ENCODE measurements at places on chromosomes 4 and X.

DNA sequence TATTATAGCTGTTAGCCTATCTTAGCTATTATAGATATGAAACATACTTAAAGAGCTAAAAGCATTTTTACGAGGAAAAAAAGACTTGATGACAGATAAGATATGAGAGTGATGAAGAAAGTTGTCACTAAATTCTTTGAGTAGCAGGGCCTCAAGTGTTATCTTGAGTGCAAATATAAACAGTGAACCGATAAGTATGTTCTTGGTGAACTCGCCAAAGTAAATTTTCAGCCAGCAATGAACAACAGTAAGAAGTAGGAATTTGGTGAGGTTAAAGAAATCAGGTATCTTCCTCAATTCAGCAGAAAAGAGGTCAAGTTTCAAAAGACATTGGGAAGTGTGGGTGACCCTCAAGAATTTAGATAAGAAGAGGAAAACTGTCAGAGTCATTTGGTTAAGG lies 471.8 kb upstream of the FTHL17 start:
- no peaks in the 10 kb centered on the region for H3K4me1 ChIP-seq
- H3K27ac ChIP-seq: no peak overlapping the region
- H3K27me3 ChIP-seq: no peaks in the 10 kb centered on the region
- DNase-seq: no peak
- H3K4me3 ChIP-seq: no peak overlapping the region
- no peaks in the 10 kb centered on the region for H3K36me3 ChIP-seq

DNA sequence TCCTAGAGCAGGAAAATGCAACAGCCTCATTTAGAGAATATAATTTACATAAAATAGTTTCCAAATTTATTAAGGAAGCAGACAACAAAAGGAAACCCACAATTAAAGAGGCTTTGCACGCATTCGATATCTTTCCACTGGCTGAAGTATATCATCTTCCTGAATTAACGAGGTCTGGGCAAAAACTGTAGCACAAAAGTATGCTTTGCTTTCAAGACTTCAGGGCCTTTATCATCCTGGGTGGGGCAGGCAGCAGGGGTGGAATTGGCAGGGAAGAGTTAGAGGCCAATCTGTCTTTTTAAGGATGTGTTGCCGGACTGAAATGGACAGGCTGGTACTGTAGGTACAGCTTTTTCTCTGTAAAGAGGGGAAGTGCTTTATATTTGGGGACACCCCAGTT lies 17.0 kb upstream of the STX18 start:
- H3K27ac ChIP-seq: no peak overlapping the region
- no peaks in the 10 kb centered on the region for H3K36me3 ChIP-seq
- DNase-seq: no peak
- H3K4me3 ChIP-seq: no peak overlapping the region

DNA sequence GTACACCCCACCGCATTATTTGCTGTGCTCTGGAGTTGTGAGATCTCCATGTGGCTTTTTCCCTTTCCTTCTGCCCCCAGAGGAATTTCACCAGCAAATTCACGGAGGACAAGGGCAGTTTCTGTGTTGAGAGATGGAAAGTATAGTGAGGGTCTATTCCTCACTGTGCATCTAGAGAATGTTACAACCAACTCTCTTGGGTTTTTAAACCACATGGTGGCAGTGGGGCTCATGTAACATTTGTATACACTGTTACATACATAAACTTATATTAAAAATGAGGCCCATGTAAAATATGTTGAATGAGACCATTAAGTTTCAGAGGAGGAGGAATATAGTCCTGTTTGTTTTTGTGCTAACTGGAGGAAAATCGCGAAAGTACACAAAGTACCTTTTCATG lies 909 bp upstream of the PRKG2 start:
- no peak for DNase-seq
- no peaks in the 10 kb centered on the region for H3K36me3 ChIP-seq
- H3K4me1 ChIP-seq: peaks cover 8% of the 10 kb centered on the region
- no peak overlapping the region for H3K27ac ChIP-seq

GRCh38 chr4:89336818-89337420 lies 29.3 kb upstream of the GPRIN3 start:
- no peak overlapping the region for H3K27ac ChIP-seq
- DNase-seq: no peak
- no peaks in the 10 kb centered on the region for H3K36me3 ChIP-seq
- no peaks in the 10 kb centered on the region for H3K27me3 ChIP-seq

GRCh38 chr4:120636120-120636630 lies 286.4 kb downstream of the PRDM5 start:
- no peaks in the 10 kb centered on the region for H3K36me3 ChIP-seq
- no peaks in the 10 kb centered on the region for H3K4me1 ChIP-seq
- DNase-seq: no peak
- no peak overlapping the region for H3K4me3 ChIP-seq

- H3K27me3 ChIP-seq: no peaks in the 10 kb centered on the region
- DNase-seq: peak; percentile 96
- no peak overlapping the region for H3K4me3 ChIP-seq
- H3K4me1 ChIP-seq: peaks cover 47% of the 10 kb centered on the region
Observed at GRCh38 chr4:24973747-24974601, 56.8 kb downstream of the LGI2 start.

DNA sequence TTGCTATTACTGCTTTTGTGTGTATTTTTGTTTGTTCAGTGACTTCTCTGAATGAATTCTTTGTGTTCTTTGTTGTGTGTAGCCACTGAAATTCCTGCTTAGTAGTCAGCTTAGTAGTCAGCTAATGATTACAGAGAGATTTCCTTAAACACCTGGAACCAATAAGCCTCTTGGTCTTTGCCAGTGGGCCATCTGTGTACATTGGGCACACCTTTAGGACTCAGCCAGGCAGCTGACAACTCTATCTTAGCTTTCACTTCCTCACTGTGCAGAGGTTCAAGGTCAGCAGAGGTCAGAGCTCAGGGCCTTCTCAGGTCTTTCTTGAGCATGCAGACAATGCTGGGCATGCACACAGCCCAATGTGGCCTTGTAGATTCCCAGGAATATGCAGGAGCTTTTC lies 59.3 kb downstream of the RWDD4 start:
- no peaks in the 10 kb centered on the region for H3K36me3 ChIP-seq
- no peak overlapping the region for H3K4me3 ChIP-seq
- no peak for DNase-seq

- no peak for DNase-seq
Observed at GRCh38 chr4:1562771-1563170, 121.3 kb downstream of the FAM53A start.

DNA sequence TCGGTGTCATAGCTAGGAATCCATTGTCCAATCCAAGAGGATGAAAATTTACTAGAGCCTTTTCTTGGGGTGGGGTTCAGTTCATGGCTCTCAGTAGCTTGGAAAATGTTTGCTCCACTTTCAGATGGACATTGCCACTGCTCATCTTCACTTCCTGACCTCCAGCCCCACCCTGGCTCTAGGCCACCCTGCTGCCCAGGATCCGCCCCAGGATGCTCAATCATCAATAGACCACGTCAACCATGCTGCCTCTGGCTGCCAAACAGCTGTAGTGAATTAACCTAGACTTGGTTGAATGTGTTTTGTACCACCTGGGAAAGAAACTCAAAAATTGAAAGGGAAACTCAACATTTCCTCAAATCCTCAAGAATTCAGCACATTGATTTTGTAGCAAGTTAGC lies 37.2 kb upstream of the HSD17B10 start:
- H3K4me1 ChIP-seq: no peaks in the 10 kb centered on the region
- no peak overlapping the region for H3K4me3 ChIP-seq
- DNase-seq: no peak
- H3K36me3 ChIP-seq: no peaks in the 10 kb centered on the region

DNA sequence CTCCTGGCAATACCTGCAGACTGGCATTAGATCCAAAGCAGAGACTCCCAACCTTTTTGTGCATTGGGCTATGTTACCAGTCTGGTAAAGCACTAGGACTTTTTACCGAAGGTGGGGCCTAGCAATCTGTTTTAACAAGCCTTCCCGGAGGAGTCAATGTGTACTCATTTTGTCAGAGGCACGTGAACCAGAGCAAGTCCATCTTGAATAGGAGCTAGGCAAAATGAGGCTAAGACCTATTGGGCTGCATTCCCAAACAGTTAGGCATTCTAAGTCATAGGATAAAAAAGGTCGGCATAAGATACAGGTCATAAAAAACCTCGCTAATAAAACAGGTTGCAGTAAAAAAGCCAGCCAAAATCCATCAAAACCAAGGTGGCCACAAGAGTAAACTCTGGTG lies 22.3 kb downstream of the ADGRA3 start:
- H3K27me3 ChIP-seq: no peaks in the 10 kb centered on the region
- no peak for DNase-seq
- H3K27ac ChIP-seq: no peak overlapping the region
- H3K4me1 ChIP-seq: peaks cover 6% of the 10 kb centered on the region
- no peak overlapping the region for H3K4me3 ChIP-seq

DNA sequence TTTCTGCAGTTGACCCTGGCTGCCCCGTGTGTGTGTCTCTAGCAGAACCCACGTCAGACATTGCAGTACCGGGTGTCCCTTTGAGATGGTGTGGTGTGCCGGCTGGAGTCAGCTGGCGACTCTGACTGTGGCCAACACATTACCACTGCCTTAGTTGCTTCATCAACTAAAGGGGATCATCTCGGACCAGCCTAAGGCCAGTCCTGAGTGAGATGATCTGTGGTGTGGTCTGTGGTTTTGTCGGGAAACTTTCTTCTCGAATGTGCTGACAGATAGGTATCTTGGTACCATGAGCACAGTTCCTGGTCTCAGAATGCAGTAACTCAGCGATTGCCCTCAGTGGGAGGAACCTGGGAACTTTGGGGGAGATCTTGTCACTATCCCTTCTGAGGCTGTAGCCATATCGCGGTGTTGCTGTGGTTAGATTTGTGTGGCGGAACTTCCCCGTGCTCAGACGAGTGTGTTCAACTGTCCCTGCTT lies 15.8 kb downstream of the TBC1D14 start:
- peaks cover 4% of the 10 kb centered on the region for H3K36me3 ChIP-seq
- H3K27me3 ChIP-seq: no peaks in the 10 kb centered on the region
- DNase-seq: no peak
- H3K4me1 ChIP-seq: peaks cover 31% of the 10 kb centered on the region
- no peak overlapping the region for H3K27ac ChIP-seq

GRCh38 chr4:36930562-36931111 lies 313.9 kb upstream of the NWD2 start:
- DNase-seq: no peak
- H3K4me3 ChIP-seq: no peak overlapping the region
- H3K36me3 ChIP-seq: no peaks in the 10 kb centered on the region
- H3K4me1 ChIP-seq: no peaks in the 10 kb centered on the region

- no peak overlapping the region for H3K4me3 ChIP-seq
- H3K27me3 ChIP-seq: no peaks in the 10 kb centered on the region
- no peak overlapping the region for H3K27ac ChIP-seq
- no peaks in the 10 kb centered on the region for H3K4me1 ChIP-seq
- no peaks in the 10 kb centered on the region for H3K36me3 ChIP-seq
Observed at GRCh38 chr4:136831553-136831952, 700.7 kb downstream of the PCDH18 start.

GRCh38 chr4:87977521-87978278 lies 2.2 kb downstream of the SPP1 start:
- no peaks in the 10 kb centered on the region for H3K27me3 ChIP-seq
- H3K4me1 ChIP-seq: peaks cover 5% of the 10 kb centered on the region

DNA sequence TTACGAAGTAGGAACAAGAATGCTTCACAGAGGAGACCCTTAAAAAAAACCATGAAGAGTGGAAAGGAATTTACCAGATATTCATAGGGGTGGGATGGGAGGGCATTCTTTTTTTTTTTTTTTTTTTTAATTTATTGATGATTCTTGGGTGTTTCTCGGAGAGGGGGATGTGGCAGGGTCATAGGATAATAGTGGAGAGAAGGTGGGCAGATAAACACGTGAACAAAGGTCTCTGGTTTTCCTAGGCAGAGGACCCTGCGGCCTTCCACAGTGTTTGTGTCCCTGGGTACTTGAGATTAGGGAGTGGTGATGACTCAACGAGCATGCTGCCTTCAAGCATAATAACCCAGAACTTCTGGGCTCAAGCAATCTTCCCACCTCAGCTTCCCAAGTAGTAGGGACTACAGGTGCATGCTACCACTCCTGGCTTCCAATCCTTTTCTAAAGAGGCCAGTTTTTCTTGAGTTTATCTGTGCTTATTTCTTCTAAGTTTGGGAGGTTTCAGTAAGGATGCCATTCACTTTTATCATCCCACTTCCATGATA lies 65.9 kb upstream of the OGT start:
- no peak overlapping the region for H3K27ac ChIP-seq
- no peaks in the 10 kb centered on the region for H3K4me1 ChIP-seq
- H3K36me3 ChIP-seq: no peaks in the 10 kb centered on the region
- H3K27me3 ChIP-seq: no peaks in the 10 kb centered on the region

DNA sequence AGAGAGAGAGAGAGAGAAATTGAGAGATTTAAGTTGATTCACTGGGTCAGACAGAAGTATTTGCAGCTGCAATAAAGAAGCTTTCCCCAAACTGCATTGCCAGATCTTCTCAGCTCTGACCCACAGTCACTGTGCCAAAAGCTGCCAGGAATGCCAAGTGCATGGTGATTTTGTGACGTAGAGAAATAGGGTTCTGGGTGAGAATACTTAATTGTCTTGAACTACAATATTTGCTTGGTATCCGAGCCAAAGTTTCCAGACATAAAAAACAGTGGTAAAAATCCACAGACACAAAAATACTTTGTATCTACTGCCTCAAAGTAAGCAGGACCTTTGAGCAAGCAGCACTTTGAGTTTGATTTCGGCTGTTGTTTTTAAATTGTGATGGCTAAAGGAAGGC lies 331.1 kb downstream of the GRID2 start:
- no peaks in the 10 kb centered on the region for H3K27me3 ChIP-seq
- no peak overlapping the region for H3K4me3 ChIP-seq
- H3K4me1 ChIP-seq: no peaks in the 10 kb centered on the region

GRCh38 chr4:151418385-151418784 lies 9.4 kb downstream of the FHIP1A start:
- peaks cover 51% of the 10 kb centered on the region for H3K4me1 ChIP-seq
- peak; percentile 41 for DNase-seq
- H3K4me3 ChIP-seq: no peak overlapping the region
- H3K27me3 ChIP-seq: no peaks in the 10 kb centered on the region
- H3K36me3 ChIP-seq: no peaks in the 10 kb centered on the region

- H3K27me3 ChIP-seq: no peaks in the 10 kb centered on the region
- no peaks in the 10 kb centered on the region for H3K36me3 ChIP-seq
- no peak overlapping the region for H3K4me3 ChIP-seq
- no peak for DNase-seq
Observed at GRCh38 chr4:83219344-83220331, 65.0 kb downstream of the COQ2 start.

DNA sequence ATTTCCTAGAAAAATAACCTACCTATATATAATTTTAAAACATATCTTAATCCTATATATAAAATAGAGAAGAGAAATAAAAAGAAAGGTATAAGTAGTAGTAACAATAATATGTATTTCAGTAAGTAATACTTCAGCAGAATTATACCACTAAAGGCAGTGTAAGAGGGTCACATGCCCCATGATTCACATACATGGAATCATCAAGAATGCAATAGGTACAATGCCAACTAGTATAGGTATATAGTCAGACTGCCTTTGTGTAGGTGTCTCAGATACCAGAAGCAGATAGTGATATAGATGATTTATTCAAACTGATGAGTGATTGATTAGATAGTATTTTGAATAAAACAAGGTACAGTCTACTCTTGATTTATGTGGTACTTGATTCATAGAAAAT lies 9.4 kb downstream of the AIMP1 start:
- no peaks in the 10 kb centered on the region for H3K4me1 ChIP-seq
- H3K4me3 ChIP-seq: no peak overlapping the region
- peaks cover 24% of the 10 kb centered on the region for H3K36me3 ChIP-seq
- H3K27me3 ChIP-seq: no peaks in the 10 kb centered on the region
- no peak overlapping the region for H3K27ac ChIP-seq
- DNase-seq: no peak
